ENCODE measurements at places on chromosomes 11 and 22.
A peak's percentile ranks its signal among the peaks of the same experiment; 100 is the strongest.

- DNase-seq: peak; percentile 50
Observed at GRCh38 chr11:117230286-117230961, 1.4 kb downstream of the PCSK7 start.

DNA sequence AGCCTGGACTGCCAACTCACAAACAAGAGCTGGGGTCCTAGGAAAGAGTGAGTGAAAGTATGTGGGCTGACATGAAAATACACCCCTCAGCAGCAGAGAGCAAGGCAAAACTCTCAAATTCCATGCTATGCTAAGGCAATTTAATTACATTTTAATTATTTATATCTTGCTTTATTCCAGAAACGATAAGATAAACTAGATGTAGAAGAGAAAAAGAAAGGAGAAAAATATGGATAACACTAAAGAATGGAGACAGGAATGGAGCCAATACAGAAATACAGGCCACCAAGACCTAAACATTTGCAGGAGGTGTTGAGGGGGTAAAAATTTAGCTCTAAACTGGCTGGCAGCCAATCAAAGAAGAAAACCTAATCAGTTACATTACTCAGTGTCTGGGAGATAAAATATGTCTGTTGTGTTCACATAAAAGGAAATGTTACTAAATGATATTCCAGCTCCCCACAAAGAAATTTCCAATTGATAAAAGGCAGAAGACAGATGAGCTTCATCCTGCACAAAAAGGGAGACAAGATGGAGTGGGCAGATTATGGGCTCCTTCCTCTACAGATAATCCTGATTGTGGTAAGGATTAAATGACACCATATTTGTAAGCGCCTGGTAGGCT, 223.5 kb upstream of the BLID start:
- DNase-seq: no peak

DNA sequence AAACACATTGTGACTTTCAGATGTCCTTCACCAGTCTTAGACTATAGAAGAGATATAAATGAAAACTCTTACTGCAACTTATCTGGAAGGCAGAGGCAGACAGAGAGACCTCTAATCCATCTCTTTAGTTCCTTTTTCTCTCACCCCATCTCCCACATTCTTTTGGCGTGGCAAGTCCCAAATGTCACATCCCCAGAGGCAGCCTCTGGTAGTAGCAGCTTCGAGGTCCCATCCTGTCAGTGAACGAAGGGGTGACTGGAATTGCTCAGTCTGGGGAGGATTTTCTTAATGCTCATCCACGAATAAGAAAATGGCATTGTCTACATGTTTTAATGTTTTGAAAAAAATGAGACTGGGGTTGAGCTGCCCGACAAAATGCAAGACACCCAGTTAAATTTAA, 201.4 kb downstream of the GRIA4 start:
- no peak for DNase-seq

DNA sequence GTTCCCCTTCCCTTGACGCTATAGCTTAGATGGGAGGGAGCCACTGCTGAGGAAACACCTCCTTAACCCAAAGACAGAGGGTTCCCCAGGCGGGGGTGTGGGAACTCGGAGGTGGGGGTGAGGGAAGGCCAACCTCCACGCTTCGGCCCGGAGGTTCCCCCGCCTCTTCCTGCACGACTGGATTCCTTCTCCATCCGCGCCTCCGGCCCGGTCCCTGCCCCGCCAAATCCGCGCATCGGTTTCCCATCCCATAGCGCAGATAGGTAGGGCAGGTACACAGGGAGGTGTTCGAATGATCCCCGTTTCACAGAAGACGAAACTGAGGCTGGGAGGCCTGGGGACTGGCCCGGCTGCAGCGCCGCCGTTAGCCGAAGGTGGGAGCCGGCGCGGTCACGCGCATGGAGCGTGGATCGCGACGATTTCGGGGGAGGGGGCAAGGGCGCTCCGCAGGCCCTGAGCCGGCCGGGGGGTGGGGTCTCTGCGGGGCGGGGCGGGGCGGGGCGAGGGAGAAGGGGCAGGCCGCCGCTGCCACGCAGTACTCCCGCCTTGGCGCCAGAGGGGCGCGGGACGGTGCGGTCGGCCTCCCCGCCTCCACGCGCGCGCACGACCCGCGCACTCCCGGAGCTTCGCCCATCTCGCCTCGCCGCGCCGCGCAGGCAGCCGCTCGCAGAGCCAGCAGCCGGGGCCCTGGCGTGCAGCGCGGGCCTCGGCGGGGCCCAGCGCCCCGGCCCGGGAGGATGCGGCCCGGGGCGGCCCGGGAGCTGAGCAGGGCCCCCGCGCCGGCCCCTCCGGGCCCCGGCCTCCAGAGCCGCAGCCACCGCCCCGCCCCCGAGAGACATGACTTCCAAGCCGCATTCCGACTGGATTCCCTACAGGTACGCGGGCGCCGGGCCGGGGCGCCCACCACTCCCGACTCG, at the start of gene TUB:
Gene TUB, plus strand, starts transcription at position 538 of the 917 bp plus-strand sequence. Its CDS starts 300 bp downstream, at position 838.
- DNase-seq: no peak

DNA sequence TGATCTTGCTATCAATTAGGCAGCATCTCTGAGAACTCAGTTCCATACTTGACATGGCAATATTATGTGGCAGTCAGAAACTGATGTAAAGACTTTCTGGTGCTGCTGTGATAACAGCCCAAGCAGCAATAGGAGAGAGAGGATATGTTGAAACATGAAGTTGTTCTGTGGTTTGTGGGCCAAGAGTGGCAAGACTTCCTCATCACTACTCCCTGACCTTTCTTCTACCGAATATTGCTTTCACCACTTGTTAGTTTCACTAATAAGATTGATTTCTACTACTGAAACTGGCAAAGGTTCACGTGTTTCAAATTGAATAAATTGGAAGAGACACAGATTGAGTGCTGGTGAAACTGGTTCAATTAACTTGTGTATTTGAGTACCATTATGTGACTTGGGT, 852.6 kb upstream of the RAG2 start:
- DNase-seq: no peak

DNA sequence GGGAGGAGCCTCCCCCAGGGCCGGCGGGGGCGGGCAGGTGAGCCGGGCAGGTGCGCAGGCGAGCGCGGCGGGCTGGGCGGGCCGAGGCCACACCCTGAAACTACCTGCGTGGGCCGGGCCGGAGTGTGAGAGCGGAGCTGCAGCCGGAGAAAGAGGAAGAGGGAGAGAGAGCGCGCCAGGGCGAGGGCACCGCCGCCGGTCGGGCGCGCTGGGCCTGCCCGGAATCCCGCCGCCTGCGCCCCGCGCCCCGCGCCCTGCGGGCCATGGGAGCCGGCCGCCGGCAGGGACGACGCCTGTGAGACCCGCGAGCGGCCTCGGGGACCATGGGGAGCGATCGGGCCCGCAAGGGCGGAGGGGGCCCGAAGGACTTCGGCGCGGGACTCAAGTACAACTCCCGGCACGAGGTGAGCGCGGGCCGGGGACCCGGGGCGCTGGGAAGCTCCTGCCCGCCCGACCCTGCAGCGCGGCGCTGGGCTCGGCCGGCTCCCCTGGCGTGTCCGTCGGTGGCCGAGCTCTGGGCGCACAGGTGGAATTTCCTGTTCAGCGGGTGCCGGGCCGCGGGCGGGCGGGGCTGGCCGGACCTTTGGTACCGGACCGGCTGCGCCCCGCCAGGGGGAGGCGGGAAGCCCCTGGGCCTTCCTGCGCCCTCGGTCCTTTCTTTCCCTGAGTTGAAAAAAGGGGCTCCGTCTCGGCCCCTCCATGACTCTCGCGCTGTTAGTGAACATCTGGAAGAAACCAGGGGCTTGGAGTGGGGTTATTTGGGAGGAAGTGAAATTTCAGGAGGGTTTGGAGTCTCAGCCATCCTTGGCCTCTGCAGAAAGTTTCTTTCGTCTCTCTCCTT, at the start of gene ST14:
Gene ST14, plus strand, starts transcription at position 126 of the 841 bp plus-strand sequence. Its CDS starts 198 bp downstream, at position 324.
- no peak for DNase-seq

- DNase-seq: no peak
Observed at GRCh38 chr11:12266943-12267342, 110.4 kb upstream of the PARVA start.

GRCh38 chr11:17781221-17781620, 46.6 kb downstream of the KCNC1 start:
- no peak for DNase-seq

- DNase-seq: no peak
Observed at GRCh38 chr11:100190395-100190794, 496.7 kb upstream of the ARHGAP42 start.

GRCh38 chr11:73465871-73466270, 89.7 kb downstream of the RELT start:
- DNase-seq: no peak

GRCh38 chr11:115677190-115677589, 173.0 kb upstream of the CADM1 start:
- no peak for DNase-seq

DNA sequence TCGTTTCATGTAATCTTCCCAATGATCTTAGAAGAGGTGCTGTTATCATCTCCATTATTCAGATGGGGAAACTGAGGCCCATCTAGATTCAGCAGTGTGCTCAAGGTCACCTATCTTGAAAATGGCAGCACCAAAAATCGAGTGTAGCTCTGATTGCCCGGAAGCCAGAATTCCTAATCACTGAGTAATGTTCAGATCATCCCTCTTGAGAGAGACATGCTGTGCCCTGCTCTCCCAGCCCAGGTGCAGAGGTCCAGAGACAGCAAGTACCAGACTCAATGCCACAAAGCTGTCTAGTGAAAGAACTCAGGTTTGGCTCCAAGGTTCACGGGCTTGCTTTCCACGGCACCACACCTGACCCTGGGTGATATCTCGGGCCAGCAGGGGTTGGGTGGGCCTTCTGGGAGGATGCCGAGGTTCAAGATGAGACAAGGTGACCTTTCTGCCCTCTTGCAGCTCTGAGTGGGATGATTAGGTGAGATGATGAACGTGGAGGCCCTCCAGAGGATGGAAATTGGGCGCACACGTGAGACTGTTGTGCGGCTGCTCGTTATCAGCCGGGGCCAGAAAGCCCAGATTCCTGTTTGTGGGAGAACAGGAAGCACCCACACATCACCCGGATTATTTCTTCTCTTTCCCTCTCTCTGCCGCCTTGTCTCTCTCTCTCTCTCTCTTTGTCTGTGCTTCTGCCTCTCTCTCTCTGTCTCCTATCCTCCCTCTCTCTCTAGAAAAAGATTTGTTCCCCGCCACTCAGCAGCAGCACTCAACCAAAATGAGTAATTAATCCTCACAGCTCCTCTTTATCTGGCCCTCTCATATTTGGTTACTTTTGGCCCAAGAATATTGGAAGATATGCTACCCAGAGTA, 19.0 kb upstream of the RASD2 start:
- DNase-seq: no peak

DNA sequence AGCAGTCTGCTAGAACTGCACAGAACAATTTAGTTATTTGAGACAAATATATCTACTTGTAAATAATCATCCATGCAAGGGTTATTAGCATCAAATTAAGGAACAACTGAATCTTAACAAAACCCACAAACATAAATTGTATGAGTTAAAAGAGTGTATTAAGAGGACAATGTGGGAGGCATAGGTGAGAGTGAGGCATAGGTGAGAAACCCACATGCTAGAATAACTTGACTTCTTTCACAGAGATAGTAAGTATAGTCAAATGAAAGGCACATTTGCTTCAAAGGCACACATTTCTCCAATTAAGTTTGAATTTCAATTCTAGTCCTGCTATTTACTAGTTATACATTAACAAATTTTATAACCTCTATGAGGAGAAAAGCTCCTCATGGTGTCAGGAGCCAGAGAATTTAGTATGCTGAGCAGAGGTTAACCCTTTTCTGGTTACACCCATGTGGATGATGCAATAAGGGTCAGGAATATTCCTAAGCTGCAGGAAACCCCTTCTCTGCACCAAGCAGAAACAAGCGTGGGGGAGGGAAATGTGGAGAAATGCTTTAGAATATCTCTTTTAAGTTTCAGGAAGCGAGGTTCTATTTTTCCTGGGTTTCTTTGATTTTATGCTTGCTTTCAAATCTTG, 264.2 kb downstream of the GRM5 start:
- DNase-seq: no peak

GRCh38 chr22:35632935-35633334, 15.3 kb upstream of the APOL6 start:
- DNase-seq: no peak

GRCh38 chr11:66299186-66299585, 7.5 kb downstream of the TMEM151A start:
- no peak for DNase-seq

DNA sequence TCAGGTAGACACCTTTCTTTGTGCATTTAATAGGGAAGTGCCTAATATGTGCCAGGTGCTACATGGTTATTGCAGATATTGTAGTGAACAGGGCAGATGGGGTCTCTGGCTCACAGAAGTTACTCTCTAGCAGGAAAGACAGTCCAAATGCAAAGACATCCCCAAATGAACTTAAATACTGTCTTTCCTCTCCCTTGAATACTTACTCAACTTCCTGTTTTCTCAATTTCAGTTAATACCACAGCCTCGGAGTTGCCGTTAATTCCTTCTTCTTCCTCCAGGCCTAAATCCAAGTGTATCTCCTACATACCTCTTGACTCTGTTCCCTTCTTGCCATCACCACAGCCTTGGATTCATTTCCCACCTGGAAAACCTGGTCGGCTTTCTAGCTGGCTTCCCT, 134.3 kb upstream of the SESN3 start:
- no peak for DNase-seq

DNA sequence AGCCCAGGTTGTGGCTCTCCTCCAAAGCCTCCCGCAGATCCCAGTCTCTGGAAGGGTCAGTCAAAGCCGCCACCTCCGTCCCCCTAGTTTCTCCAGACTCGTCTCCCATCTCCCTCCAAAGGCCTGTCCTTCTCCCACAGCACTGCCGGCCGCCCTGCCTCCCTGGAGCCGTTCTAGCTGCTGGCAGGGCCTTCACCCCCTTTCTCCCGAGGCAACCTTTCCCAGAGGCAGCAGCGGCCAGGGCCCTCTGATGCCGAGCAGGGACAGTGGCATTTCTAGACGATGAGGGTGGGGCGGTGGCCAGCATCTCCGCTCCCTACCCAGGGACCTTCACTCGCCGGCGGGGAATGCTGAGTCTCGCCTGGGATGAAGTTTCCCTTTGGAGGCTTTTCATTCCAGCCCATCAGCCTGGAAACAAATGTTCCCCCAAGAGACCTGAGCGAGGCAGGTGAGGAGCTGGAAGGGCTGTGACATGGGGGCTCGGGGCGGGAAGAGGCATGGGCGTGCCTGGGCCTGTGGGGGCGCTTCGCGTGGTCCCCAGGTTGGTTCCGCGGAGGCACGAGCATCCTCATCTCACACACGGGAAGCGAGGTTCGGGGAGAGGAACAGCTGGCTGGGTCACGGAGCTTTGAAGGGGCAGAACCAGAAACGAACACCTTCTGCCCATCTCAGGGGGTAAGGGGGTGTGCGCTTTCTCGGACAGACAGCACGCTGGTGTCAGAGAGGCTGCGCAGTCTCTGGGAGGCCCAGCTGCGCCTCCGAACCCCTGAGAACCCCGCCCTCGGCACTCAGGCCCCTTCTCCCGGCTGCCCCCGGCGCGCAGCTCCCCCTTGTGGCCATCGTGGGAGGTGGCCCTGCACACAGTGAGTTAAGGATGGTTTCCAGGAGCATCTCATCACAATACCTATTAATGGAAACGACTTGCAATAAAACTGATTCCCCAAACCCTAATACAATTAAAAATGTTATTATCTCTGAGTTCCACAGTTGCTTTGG, 18.1 kb upstream of the KLHL35 start:
- no peak for DNase-seq

DNA sequence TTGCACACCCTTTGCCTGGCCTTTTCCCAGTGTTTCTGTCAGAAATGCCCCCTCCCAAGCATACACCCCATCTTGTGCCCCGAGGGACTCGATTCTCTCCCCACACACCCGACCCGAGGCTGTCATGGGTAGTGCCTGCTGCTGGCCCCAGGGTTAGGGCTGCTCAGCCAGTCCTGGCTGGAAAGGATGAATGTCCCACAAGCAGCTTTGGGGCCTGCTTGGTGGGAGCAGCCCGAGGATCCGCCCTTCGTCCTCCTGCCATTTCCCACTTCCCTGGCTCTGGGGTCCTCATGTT, 55.0 kb upstream of the PRODH start:
- no peak for DNase-seq
